Endothelial cell of coronary artery (primary cell): ENCODE measurements at places on chromosomes 5 and 9. TPM values are rescaled to one million over a fixed set of nuclear protein-coding genes. Genes with fewer than 3 reads are reported as not detected.

TAF11L10 gene
- not detected in 2 replicates for total RNA-seq

C9orf50 gene
- total RNA-seq, result 0.09 TPM in 1 of 2 replicates, not detected in the other

DAPK1 gene
- total RNA-seq, result 45.3 and 65.3 TPM in 2 replicates

TLX3 gene
- not detected in 2 replicates for total RNA-seq

IFNK gene
- not detected in 2 replicates for total RNA-seq

DIPK1B gene
- total RNA-seq, result 100 and 125 TPM in 2 replicates

SVEP1 gene
- under 0.01 and 0.66 TPM in 2 replicates for total RNA-seq

DAB2 gene
- 73.7 and 90.6 TPM in 2 replicates for total RNA-seq

SLC46A2 gene
- not detected in 2 replicates for total RNA-seq

SPATA31D4 gene
- not detected in 2 replicates for total RNA-seq

SPATA31E1 gene
- total RNA-seq, result not detected in 2 replicates

MYORG gene
- total RNA-seq, result 2.4 TPM in 2 replicates

CDH9 gene
- total RNA-seq, result not detected in 2 replicates

ANKRD34B gene
- not detected in 2 replicates for total RNA-seq

LRRC19 gene
- total RNA-seq, result not detected in 2 replicates

LPAR1 gene
- 0.09 and 3.3 TPM in 2 replicates for total RNA-seq

PHYHD1 gene
- total RNA-seq, result 0.27 and 0.75 TPM in 2 replicates

PHF24 gene
- not detected in 2 replicates for total RNA-seq
